ENCODE measurements at places on chromosomes 7 and 10.
A peak's percentile ranks its signal among the peaks of the same experiment; 100 is the strongest.

- DNase-seq, result no peak
These were observed 20.3 kb downstream of the CFAP46 start for GRCh38 chr10:132921818-132922807.

- DNase-seq, result no peak
These were observed at the start of gene AKR1B15 for GRCh38 chr7:134548877-134549276. TSS of gene AKR1B15 (plus strand) at chr7:134549110. CDS start at chr7:134564620, 15,510 bp downstream.

- DNase-seq, result no peak
These were observed 25.1 kb upstream of the VPS41 start for GRCh38 chr7:38934051-38934450.

DNA sequence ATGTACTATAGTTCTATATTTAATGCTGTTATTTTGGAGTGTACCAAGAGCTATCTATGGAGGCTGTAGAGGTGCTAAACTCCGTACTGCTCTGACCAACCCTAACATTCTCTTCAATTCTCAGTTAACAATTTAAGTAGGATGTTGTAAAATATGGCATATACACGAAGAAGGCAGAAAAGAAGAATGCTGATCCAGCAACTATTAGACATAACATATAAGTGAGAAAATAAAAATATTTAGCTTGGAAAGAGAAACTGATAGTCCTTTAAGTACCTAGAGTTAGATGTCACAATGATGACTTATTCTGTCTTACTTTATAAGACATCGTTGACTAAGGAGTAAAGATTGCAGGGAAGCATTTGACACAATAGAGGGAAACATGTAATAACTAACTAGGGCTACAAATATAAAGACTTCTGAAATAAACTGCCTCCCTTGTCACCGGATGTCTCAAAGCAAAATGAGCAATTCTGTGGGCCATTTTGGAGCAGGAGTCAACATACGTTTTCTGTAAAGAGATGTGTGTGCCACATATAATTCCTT is 159.5 kb downstream of the CPEB3 start:
- DNase-seq, result no peak

DNA sequence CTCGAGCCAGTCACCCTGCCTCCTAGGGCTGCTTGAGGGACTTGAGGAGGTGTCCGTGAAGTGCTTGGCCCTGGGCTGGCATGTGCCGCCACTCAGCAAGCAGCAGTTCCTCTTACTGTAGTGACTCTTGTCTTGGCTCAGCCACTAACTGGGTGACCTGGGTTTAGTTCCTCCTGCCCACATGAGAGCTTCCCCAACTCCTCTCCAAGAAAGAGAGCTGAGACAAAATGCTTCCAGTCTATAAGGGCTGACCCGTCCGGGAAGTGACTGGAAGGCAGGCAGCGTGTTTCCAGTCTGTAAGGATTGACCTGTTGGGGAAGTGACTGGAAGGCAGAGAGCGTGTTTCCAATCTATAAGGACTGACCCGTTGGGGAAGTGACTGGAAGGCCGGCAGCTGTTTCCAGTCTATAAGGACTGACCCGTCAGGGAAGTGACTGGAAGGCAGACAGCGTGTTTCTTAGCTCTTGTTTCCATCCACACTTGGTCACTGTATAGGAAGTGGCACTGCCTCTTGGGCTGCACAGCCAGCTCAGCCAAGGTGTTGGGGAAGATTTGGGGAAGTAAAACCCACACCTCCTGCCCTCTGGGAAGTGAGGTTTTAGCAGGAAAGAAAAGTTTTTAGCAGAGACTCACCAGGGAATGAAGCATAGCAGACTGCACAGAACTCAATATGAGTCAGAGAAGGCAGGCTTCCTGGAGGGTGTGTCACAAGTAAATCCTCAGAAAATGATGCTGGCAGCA is 53.3 kb upstream of the PPIF start:
- DNase-seq, result no peak

DNA sequence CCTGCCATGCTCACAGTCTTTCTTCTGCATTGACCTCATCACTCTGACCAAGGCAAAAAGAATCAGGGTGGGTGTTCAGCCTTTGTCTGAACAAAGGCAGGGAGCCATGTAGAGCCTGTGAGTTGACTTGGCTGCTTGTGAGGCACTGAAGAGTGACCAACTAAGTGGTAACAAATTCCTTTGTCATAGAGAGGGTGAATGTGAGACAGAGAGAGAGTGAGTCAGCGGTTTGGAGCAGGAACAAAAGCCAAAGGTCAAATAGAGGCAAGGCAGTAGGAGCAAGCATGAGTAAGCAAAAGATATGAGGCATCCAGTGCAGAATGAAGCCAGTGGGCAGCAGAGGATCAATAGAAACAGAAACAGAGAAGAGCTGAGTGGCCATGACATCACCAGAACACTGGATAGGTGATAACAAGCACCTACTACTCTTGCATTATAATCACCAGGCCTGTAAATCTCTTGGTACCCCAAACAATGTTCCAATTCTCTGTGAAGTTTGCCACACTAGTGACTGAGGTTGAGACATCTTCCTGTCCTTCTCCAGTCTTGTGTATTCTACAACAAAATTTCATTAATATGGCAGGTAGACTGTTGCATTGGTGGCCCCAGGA is 116.2 kb upstream of the LAMB4 start:
- DNase-seq, result peak; percentile 41

- no peak for DNase-seq
These were observed 75.3 kb upstream of the PPP1R9A start for GRCh38 chr7:94832051-94832450.

DNA sequence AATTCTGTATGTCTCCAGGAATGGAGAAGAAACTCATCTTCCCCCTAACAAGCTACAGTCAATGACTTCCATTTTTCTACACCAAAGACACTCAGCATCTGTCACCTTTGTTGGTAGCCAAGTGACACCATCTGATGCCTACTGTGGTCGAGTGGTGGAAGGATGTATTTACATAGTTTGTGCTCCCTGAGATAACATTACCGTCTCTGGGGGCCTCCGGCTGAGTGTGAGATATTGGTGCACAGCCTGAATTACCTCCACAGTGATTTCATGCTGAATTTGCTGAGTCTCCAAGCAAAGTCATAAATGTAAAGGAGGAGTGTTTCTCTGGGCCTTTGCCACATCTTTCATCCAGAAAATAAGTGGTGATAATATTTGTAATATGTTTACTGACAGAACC is 114.0 kb downstream of the GRID1 start:
- no peak for DNase-seq

Measured in retina (tissue), 1 donor.